ENCODE measurements at places on chromosomes 5 and 9.

DNA sequence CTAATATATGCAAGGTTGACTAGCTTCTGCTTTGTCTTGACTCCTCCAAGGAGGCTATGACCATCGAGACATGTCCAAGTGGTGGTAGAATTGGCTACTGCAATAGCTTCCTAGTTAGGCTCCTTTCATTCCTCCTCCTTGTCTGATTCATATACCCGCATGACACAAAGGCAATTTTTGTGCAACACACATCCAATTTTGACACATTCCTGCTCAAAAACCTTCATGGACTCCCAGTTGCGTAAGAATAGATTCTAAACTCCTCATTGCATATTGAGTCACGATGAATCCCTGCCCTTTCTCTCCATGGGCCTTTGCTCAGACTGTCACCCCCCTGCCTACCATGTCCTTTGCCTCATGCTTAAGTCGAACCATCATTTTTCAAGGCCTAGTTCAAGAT lies 344.5 kb downstream of the ACTL7B start:
- DNase-seq: no peak

DNA sequence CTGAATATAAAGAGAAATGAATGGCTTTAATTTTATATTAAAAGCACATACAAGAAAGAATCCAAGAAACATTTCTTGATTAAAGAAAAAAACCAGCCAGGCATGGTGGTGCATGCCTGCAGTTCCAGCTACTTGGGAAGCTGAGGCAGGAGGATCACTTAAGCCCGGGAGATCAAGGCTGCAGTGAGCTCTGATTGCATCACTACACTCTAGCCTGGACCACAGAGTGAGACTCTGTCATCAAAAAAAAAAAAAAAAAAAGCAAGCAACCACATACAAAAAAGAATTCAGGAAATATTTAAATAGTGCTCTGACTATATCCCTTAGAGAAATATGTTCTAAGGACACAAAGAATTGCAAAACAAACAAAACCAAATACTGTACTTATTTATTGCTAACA lies 2.5 kb upstream of the PLAC8L1 start:
- no peak for DNase-seq

- no peak for DNase-seq
Measured at GRCh38 chr5:113495422-113495841, 7.2 kb upstream of the MCC start.

- no peak for DNase-seq
Measured at GRCh38 chr5:39169081-39169480, 50.3 kb downstream of the FYB1 start.

DNA sequence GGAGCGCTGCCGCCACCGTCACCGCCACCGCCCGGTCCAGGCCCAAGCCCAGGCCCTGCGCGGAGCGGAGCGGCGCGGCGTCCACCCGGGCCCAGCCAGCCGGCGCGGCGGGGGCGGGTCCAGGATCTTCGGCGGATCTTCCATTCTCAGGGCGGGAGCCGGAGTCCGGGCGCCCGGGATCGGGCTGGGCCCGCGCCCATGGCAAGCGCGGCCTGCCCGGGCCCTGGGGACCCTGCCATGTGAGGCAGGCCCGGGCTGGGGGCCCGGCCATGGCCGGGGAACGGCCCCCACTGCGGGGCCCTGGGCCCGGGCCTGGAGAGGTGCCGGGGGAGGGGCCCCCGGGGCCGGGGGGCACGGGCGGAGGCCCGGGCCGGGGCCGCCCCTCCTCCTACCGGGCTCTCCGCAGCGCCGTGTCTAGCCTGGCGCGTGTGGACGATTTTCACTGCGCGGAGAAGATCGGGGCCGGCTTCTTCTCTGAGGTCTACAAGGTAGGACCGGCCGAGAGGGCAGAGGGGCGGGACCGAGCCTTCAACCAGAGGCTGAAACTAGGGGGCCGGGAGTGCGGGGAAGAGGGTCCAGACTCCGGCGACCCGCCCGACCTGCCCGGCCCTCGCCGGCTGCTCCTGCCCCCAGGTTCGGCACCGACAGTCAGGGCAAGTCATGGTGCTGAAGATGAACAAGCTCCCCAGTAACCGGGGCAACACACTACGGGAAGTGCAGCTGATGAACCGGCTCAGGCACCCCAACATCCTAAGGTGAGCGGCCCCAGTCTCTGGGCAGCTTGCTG lies 482 bp downstream of the TESK1 start:
- no peak for DNase-seq

- no peak for DNase-seq
Measured at GRCh38 chr5:141657937-141658545, 6.8 kb upstream of the FCHSD1 start.

DNA sequence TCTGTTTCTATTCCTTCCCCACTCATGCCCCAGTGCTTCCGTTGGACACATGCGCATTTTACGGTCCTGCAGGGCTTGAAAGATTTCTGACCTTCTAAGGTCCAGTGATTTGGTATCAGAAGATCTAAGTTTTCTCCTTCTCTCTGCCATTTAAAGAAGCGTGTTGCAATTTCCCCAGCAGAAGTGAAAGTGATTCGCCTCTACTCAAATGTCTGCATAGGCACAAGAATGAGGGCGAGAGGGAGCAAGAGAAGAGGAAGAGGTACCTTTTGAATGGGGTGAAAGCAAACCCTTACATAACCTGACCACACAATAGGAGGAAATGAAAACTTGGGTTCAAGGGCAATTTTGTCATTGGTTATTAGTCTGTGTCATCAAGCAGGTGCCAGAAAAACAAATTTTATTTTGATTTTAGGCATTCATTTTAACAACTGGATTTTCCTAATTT lies 31.7 kb upstream of the NR3C1 start:
- DNase-seq: no peak

GRCh38 chr5:33807771-33808170 lies 84.0 kb downstream of the ADAMTS12 start:
- DNase-seq: no peak

DNA sequence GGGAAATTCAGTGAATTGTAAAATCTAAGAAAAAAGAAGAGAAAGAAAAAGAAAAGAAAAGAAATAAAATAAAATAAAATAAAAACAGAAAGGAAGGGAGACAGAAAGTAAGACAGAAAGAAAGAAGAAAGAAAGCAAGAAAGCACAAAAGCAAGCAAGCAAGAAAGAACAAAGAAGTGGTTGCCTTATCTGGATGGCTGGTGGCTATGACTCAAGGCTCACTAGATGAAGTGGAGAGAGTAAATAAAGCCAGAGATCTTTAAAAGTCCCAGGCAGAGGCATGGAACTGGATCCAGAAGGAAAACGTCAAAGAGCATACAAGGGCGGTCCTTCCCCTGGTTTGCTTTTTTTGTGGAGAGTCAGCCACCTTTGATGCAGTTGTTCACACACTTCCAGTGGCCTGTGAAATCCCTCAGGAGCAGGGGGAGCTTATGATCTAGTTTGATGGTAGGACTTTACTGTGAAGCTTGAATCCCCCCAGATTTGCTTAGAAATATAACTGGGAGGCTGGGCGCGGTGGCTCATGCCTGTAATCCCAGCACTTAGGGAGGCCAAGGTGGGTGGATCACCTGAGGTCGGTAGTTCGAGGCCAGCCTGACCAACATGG lies 176.7 kb upstream of the HMHB1 start:
- DNase-seq: no peak

DNA sequence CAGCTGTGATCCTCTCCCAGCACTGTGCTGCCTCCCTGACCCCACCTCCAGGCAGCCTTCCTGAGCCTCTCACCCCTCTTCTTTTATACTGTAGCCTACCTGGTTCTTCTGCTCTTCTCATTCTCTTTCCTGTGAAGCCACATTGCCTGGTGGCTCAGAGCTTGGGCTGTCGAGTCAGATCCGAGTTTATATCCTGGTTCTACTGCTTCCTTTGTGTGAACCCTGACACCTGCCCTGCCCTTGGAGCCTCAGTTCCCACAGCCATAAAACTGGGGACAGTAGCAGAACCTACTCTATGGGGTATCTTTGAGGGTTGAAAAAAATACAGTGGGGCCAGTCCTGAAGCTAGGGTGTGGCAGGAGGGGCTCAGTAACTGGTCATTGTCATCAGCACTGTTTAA lies 8.8 kb downstream of the SLC27A4 start:
- no peak for DNase-seq
